ENCODE measurements at places on chromosomes 1 and 21.

- DNase-seq = no peak
Observed at GRCh38 chr1:41728403-41729202, 190.1 kb downstream of the HIVEP3 start.

DNA sequence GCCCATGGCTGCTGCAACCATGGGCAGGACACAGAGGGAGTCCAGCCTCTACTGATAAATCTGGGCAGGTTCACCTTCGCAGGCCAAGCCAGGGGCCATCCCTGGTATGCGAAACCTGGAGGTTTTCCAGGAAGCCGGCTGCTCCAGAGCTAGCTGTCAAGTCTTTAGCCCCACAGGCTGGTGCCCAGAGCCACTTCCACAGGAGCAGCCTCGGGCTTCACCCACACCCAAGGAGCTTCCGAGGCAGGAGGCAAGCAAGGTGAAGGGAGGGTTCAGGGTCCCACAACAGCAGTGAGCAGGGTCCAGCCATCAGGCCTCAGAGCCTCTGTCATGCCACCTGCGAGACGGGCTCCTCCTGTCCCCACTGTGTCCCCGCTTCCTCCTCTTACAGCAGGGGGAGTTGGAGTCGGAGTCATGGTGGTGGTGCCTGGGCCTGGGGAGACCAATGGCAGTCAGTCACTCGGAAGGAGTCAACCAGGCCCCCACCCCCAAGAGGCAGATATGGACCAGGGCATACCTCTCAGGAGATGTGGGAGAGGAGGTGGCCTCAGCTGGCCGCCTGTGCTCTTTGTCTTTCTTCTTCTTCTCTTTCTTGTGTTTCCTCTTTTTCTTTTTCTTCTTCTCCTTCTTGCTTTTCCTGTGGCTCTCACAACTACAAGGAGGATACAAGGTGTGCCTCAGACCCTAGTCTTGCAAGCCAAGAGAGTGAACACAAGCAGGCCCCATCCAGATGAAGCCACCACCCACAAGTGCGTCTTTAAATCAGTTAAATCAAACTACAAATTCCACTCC is 2.1 kb downstream of the C1orf35 start:
- DNase-seq = no peak

- no peak for DNase-seq
Observed at GRCh38 chr1:64743954-64744491, 852 bp upstream of the RAVER2 start.

GRCh38 chr1:39293375-39294070 is 89.0 kb downstream of the MACF1 start:
- peak; percentile 79 for DNase-seq

DNA sequence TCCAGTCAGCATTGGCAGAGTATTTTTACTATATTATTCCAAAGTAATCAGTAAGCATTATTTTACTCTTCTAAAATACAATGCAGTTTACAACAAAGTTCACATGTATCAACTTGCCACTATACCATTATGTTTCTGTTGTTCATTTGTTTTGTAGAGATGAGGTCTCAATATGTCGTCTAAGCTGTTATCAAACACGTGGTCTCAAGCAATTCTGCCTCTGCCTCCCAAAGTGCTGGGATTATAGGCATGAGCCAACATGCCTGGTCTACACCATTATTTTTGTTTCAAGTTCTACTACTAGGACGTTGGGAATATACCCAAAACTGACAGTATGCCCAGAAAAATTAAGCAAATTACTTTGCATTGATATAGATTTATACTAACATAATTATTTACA is 19.8 kb downstream of the FAF1 start:
- DNase-seq = no peak

GRCh38 chr1:31460027-31460426 is 47.0 kb downstream of the SERINC2 start:
- DNase-seq = no peak

- DNase-seq = no peak
Observed at GRCh38 chr21:35674895-35675470, 385.3 kb downstream of the SETD4 start.

GRCh38 chr1:161273402-161273801 is 14.9 kb downstream of the PCP4L1 start:
- no peak for DNase-seq

GRCh38 chr1:37073854-37074379 is 39.6 kb upstream of the GRIK3 start:
- no peak for DNase-seq

- no peak for DNase-seq
Observed at GRCh38 chr1:193458628-193459027, 272.2 kb upstream of the B3GALT2 start.

- no peak for DNase-seq
Observed at GRCh38 chr21:38349111-38349746, 92.4 kb downstream of the KCNJ15 start.

DNA sequence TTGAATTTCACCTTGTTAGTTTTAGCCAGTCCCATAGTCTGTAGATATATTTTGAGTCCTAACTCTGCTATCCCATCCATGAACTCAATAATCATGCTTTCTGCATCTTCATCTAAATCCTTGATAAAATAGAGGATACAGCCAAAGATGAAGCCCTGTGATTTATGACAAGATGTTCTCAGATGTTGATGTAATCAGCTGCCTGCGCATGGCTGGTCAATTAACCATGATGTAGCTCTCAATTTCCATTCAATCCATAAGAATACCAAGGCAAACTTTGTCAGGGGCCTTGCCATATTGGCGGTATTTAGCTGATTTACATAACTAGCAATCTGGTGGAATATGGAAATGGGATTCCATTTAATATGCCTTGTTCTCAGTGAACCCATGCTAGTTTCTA is 183.2 kb downstream of the TNR start:
- no peak for DNase-seq

DNA sequence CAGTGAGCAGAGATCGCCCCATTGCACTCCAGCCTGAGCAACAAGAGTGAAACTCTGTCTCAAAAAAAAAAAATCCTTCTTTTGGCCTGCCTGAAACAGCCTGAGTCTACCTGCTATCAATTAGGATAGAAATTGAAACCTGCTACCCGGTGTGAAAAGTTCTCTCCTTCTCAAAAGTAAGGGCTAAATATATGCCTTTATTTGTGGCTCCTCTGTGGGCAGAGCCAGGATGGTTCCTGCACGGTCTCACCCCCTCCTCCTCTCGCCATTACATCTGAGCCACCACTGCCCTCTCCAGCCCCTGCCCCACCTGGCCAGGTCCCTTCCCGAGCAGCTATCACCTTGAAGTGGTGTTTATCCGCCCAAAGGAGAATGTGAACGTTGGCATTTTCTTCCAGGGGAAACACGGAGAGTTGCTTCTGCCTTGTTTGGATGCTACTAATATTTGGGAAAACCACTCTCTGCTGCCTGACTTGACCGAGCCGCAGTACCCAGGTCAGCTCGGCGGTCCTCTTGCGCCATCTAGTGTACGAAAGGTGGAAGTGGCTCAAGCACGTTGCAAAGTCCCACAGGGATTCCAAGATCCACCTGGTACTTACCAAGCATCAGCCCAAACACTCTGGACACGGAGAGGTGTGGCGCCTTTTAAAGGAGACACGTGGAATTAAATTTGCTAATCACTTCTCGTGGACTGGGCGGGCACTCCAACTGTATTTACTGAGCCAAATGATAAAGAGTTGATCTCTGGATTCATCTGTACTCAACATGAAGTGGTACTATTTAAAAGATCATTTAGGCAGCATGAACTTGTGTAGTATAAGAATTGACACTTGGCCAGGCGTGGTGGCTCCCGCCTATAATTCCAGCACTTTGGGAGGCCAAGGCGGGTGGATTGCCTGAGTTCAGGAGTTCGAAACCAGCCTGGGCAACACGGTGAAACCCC is 31.9 kb downstream of the SETD4 start:
- peak; percentile 75 for DNase-seq
